T-cell (primary cell): ENCODE measurements at places on chromosomes 3 and 15.

GRCh38 chr15:73558529-73558928 is 74.7 kb downstream of the NPTN start:
- no peak for DNase-seq

DNA sequence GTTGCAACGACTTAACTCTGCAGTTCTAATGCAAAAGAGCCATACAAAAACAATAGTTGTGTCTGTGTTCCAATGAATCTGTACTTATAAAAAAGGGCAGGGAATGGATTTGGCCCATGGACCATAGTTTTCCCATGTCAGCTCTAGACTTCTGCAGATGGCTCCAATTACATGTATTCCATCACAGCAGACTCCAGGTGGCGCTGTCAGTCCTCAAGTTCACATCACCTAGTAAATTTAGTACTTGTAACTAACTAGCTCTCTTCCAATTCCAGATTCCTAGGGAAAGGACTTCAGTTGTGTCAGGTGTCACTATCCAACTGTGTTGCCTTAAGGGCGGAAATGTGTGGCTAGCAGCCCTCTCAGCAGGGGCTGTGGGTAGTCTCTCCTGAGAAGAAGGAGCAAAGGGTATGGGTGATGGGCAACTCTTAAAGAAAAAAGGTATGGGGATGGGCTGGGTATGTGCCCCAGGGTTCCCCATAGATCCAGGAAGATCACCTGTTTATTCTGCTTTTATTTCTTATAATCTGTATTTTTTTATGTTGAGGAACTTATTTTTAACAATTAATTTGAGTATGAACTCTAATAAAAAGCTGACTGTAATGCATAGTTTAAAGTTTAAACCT is 36.2 kb downstream of the BBS4 start:
- DNase-seq, result peak; percentile 31

- DNase-seq, result no peak
Observed at GRCh38 chr3:40404591-40405198, 17.7 kb downstream of the ENTPD3 start.

- no peak for DNase-seq
Observed at GRCh38 chr3:107241217-107241616, 136.0 kb upstream of the CCDC54 start.

DNA sequence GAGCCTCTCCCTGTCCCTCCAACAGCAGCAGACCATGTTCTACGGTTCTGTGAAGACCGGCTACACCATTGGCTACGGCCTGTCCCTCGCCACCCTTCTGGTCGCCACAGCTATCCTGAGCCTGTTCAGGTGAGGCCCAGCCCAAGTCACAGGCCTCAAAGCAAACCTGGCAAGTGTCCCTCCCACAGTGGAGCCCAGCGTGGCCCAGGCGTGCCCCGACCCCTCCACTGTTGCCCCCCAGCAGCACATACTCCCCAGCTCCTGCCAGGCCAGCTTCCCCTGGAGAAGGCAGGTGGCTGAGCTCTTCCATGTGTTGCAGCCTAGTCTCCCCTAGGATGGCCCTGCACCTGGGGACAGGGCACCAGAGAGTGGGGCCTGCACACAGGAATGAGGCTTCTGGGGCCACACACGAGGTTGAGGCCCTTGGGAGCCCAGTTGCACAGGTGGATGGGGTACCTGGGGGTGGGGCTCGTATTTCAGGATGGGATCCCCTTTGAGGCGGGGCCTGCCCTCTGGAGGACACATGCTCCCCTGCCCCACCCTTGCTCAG is 25.0 kb downstream of the VIPR1 start:
- no peak for DNase-seq

DNA sequence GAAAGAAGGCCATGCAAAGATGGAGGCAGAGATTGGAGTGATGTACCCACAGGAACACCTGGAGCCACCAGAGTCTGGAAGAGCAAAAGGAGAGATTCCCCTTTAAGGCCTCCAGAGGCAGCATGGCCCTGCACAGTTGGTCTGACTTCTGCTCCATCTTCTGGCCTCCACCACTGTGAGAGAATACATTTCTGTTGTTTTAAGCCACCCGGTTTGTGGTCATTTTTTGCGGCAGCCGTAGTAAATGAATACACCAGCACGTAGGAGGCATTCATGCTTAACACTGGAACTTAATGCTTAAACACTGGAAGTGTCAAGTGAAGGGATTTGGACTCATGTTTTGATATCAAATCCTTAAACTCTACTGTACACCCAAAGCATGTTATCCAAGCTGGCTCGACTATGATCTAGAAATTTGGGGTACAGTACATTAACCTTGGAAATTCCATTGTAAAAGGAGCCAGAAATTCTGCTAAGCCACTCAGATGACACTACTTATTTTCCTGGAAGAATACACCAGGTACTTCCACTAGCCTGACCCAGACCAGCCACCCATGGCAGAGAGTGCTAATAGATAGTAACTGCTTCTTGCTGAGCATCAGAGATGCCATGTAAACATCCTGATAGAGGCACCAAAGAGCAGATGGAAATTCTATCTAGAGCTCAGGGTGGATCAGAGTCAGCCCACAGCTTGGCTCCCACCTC is 190.9 kb downstream of the ADAMTS9 start:
- DNase-seq, result no peak

DNA sequence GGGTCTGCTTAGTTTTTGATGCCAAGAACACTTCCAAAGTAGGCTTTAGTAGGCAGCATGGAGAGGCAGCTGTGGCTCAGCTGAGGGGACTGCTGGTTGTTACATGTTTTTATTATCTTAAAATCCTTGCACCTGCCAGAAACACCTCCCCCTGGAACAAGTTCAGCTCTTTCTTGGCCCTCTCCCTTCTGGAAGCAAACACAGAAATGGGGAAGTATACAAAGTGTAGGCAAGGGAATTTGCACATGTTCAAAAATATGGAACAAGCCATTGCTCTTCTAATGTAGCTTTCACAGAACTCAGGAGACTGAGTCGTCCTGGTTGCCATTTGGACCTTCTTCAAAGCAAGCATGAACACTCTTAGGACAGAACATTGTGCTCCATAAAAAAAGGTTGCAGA is 169.1 kb upstream of the SEMA6D start:
- no peak for DNase-seq

- DNase-seq, result no peak
Observed at GRCh38 chr15:69903470-69904469, 193.9 kb downstream of the TLE3 start.

DNA sequence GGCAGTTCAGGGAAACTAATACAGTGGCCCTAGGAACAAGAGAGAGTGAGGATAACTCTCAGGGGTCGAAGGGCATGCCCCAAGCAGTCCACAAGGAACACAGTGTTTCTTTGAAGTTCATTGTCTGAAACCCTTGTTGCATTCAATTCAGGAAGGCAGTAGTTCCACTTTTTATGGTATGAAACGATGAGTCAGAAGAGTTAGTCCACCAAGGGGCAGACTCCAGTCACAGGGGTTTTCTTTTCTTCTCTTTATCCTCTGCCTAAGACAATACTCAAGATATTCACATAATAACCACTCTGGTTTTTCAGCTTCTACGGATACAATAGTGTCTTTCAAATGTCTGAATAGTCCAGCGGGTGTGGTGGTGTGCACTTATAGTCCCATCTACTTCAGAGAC is 23.7 kb upstream of the TICRR start:
- DNase-seq, result no peak

GRCh38 chr15:37031198-37031597 is 69.2 kb downstream of the MEIS2 start:
- no peak for DNase-seq

GRCh38 chr3:136070334-136070733 is 104.8 kb downstream of the PPP2R3A start:
- no peak for DNase-seq

DNA sequence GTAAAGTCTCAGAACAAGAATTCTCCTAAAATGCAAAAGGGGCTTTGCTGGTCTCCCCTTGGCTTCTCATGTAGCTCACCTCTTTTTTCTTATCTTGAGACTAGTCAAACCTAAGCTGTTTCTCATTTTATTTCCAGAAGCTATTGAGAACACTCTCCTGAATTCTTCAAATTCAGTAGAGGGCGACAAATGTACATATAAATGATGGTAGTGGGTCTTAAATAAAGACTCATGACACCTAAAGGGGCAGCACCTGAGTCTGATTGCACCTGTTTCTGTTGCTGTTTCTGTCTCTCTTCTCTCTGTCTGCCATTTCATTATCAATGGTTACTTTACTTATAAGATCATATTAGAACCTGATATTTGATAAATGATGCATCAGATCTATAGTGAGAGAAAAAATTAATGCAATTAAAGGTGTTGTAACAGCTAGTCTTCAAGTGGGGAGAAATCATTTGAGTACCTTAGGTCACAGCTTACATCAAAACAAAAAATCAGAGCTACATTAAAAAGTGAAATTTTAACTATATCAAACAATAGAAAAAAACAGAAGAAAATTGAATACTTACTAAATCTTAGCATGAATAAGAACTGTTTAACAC is 7.0 kb downstream of the ADIPOQ start:
- DNase-seq, result no peak

- DNase-seq, result no peak
Observed at GRCh38 chr3:48990636-48991469, 812 bp downstream of the P4HTM start.

- peak; percentile 68 for DNase-seq
Observed at GRCh38 chr3:10242182-10243065, 5.8 kb upstream of the TATDN2 start.

DNA sequence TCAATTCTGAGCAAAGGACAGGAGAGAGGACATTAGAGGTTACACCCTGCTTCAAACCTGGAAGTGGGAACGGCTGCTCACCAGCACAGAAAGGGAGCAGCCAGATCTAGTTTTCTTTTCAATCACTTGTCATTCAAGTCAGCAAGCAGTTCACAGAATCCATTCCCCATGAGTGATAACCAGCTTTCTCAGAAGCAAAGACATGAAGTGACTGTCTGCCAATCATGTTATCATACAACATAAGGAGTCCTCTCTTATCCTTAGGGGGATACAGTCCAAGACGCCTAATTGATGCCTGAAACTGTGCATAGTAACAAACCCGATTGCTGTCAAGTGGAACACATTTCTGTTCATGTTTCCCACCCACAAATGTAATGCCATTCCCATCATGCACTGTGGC is 54.7 kb downstream of the FAM98B start:
- DNase-seq, result no peak

GRCh38 chr3:149366031-149366430 is 11.4 kb downstream of the TM4SF1 start:
- DNase-seq, result no peak

- no peak for DNase-seq
Observed at GRCh38 chr3:157110761-157111278, 49.1 kb downstream of the CCNL1 start.
